ENCODE measurements at places on chromosomes 4 and X.
A peak's percentile ranks its signal among the peaks of the same experiment; 100 is the strongest.

- DNase-seq: no peak
Measured at GRCh38 chrX:51878056-51878455, 15.4 kb upstream of the MAGED1 start.

GRCh38 chr4:85826060-85826678 lies 351.2 kb downstream of the ARHGAP24 start:
- DNase-seq: no peak

DNA sequence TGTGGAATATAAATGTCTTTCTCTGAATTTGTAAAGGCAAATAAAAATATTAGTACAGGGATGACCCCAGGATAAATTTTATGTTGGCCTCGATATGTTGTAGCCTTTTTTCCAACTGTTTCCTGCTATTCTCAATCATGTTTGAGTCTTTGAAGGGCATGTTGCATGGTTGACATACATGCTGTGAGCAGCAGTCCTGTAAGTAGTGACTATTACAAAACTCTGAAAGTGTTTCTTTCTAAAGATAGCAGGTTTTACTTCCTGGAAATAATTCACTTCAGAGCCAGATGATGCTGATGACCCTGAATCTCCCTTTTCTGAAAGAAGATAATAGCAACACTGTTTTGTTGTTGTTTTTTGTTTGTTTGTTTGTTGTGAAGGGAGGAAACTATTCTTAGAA lies 393.0 kb upstream of the GNPDA2 start:
- DNase-seq: no peak

DNA sequence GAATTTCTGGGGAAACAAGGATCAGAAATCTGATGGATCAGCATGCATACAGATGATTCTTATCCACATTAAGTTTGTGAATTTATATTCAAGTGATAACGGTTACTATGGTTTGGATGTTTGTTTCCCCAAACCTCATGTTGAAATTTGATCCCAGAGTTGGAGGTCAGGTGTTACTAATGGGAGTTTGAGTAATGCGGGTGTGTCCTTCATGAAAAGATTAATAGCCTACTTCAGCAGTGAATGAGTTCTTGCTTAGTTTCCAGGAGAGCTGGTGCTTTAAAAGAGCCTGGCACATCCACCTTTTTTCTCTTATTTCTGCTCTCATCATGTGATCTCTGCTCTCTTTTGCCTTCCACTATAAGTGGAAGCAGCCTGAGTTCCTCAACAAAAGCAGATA lies 712.4 kb downstream of the IL1RAPL1 start:
- no peak for DNase-seq

GRCh38 chr4:152635851-152636250 lies 43.9 kb downstream of the TMEM154 start:
- DNase-seq: no peak

DNA sequence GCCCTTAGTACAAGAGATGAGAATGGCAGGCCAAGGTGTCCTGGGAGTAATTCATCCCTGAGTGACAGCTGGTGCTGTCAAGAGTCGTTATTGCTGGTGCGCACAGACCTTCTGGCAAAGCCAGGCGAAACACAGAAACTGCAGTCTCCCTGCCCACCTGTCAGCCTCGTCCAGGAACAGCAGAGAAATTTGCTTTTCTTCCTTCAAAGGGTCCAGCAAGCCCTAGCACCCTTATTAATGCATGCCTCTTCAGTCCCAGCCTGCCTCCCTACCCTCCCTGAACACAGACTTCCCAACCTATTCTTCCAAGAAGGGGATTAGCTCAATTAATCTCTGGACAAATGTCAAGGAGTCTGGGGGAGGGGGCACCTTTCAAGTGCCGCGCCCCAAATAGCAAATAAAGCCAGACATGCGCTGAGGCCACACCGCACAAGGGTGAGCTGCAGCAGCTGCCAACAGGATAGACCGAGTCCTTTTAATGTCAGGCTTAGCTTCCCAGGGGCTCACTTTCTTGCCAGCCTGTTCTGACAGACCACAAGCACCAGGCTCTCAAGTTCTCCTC lies 250.7 kb upstream of the RASGEF1B start:
- no peak for DNase-seq

- DNase-seq: no peak
Measured at GRCh38 chrX:11446336-11446735, 153.1 kb downstream of the AMELX start.

- DNase-seq: no peak
Measured at GRCh38 chrX:44422631-44423030, 79.2 kb upstream of the EFHC2 start.

- DNase-seq: peak; percentile 46
Measured at GRCh38 chr4:186161138-186161537, 30.2 kb upstream of the CYP4V2 start.

GRCh38 chr4:88828842-88829571 lies 131.4 kb upstream of the NAP1L5 start:
- DNase-seq: no peak

GRCh38 chr4:39308611-39309010 lies 57.6 kb downstream of the RFC1 start:
- DNase-seq: no peak

DNA sequence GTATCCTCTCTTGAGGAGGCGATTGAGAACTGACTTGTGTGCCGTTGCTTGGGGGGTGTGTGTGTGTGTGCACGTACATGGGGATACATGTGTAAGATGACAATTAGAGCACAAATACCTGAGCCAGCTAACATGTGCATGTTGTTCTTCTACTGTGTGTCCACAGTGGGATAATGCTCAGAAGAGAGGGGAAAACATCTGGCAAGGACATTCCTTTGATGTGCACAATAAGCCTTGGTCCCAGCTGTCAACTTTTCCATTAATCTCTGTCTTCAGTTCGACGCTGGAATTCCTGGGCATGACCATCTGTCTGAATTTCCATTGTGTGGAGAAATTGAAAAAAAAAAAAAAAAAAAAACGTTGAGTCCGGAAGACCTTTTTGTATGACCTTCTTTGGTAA lies 592.0 kb upstream of the GALNTL6 start:
- no peak for DNase-seq

DNA sequence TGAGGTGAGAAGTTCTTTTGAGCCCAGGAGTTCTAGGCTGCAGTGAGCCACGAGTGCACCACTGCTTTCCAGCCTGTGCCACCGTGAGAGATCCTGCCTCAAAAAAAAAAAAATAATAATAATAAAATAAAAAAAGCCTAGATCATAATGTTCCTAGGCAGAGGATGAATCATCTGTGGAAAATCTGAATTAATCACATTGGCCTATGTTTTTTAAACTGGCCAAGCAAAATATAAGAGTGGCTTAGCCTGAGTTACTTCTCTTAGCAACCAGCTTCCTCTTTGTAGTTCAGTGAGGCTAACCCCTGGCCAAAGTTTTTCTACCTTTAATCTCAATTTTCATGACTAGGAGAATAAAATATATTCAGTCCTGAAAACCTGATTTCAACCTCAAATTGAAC lies 614.6 kb downstream of the PPP4R3C start:
- no peak for DNase-seq

- DNase-seq: no peak
Measured at GRCh38 chr4:97500423-97500822, 642.9 kb downstream of the STPG2 start.

GRCh38 chr4:76851375-76851774 lies 46.6 kb downstream of the SOWAHB start:
- DNase-seq: no peak

DNA sequence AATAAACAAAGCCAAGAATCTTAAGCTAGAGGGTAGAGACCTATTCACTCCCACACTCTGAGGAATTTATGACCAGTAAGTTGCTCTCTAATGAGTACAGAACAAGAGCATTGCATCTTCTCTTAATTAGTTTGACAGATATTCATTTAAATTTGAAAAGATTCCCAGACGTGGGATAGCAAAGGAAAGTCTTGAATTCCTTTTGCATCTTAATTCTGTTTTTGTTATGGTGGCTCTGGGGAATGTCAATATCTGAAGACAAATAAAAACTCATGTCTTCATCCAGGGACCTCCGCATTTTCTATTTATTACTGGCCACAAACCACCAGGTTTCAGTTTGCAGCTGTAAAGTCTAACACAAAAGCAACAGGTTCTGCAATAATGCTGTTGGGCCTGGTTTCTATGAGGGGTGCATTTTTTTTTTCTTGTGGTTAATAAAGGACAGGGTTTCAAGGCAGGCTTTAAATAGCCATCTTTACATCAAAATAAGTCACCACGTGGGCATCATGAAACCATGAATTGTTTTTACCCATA lies 172.3 kb downstream of the SHROOM3 start:
- no peak for DNase-seq

DNA sequence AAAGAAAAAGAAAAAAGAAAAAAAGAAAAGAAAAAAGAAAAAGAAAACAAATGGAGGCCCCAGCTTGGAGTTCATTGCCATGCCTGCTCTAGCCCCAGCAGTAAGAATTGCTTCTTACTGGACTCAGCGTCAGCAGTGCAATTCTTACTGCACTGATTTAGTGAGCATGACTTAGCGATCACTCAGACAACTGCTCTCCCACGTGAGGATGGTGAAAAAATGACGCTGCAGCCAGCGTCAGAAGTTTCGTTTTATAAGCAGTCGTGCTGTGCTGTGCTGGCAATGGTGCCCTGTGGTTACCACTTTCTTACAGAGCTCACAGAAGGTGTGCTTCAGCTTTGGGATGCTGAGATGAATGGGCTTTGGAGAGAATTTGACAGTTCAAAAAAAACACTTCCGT lies 68.3 kb upstream of the DDX3X start:
- peak; percentile 81 for DNase-seq

- no peak for DNase-seq
Measured at GRCh38 chrX:136823175-136823574, 42.4 kb upstream of the ARHGEF6 start.

DNA sequence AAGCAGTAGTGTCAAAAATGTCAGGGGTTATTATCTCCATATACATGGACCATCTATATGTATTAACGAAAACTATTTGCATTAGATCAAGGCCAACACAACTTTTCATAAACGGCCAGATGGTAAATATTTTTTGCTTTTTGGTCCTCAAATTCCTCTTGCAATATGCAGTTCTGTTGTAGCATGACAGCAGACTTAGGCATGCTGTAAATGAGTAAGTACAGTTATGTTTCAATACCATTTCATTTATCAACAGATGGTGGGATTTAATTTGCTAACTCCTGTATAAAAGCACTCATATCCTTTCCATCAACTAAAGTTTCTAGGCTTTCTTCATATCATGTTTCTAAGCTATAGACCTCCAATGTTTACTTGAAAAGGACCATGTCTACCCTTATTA lies 208.1 kb downstream of the ANKRD50 start:
- DNase-seq: no peak

GRCh38 chr4:104901438-104901837 lies 245.2 kb upstream of the TET2 start:
- DNase-seq: no peak

GRCh38 chr4:174708381-174708780 lies 120.7 kb downstream of the GLRA3 start:
- no peak for DNase-seq

DNA sequence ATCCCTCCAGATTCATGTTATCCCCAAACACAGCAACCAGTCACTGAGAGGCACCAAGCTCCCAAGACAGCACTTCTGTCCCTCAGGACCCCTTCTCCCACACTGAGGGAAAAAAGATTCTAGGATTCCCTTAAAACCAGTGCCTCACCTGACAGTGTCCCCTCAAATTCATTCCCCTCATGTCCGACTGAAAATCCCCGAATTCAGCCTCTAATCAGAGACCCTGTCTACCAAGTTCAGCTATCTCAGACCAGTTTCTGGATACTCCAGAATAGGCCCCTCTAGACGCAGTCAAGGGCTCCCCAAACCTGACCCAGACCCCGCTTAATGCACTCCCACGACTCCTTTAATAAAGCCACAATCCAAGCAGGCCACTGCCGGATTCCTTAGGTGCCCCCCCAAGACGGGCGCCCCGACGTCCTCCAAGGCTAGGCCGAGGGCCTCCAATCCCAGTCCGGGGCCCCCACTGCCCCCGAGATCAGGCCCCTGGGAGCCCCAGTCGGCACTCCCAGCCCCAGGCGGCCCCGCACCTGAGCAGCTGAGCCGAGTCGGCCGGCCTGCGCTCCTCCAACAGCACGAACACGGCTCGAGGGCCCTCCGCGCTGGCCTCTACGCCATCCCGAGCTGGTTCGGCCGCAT lies 457 bp downstream of the TFE3 start:
- no peak for DNase-seq

DNA sequence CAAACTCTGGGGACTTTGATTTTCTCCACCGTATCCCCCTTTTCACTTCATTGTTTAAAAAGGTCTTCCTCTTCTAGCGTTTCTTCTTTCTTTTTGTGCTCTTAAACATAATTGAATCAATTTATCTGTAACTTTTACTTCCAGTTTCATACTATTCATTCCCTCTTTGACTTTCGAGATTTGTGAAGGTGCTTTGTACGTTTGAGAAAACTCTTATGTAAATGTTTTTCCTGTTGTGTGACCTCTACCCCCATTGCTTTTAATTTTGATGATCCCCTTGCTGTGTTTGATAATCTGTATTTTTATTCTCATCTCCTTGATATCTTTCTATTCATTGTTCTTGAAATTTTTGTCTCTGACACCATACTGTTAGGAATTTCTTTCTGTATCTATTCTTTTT lies 4.8 kb downstream of the USP38 start:
- DNase-seq: no peak

DNA sequence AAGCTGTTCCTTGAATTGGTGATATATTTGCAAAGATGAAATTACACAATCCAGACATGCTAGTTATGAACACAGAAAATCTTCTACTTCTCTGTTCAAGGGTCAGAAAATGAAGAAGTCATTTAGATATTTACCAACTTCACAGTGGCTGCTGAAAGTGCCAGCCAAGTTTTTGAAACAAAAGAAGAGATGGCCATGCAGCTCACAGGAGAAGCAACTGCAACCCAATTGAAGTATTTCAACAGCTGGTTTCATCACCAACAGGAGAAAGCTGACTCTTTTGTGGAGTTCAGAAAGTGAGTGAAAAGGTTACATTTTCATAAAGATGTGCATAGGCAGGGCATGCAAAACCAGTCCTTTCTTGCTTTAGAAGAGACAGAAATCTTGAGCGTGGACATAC lies 70.1 kb upstream of the LSM6 start:
- no peak for DNase-seq

GRCh38 chrX:74251006-74251930 lies 52.7 kb upstream of the ZCCHC13 start:
- DNase-seq: no peak

- DNase-seq: no peak
Measured at GRCh38 chr4:22508376-22508775, 7.5 kb downstream of the ADGRA3 start.

GRCh38 chr4:48300004-48300403 lies 30.4 kb upstream of the TEC start:
- no peak for DNase-seq

- DNase-seq: no peak
Measured at GRCh38 chr4:148812101-148812500, 369.9 kb upstream of the NR3C2 start.

- DNase-seq: no peak
Measured at GRCh38 chr4:98838531-98838930, 90.4 kb downstream of the EIF4E start.

GRCh38 chr4:90234916-90235547 lies 107.8 kb downstream of the CCSER1 start:
- no peak for DNase-seq

- no peak for DNase-seq
Measured at GRCh38 chr4:102764901-102765300, 4.1 kb upstream of the MANBA start.

GRCh38 chr4:64538219-64538618 lies 129.0 kb upstream of the TECRL start:
- no peak for DNase-seq

All from stimulated activated CD4-positive, alpha-beta T cell treated with anti-CD3 and anti-CD28 coated beads, Interleukin-1b, Interleukin-23, amount 100 ng/mL, for 48 hours (primary cell).